ENCODE measurements at places on chromosomes 2 and 18.

GRCh38 chr2:3539836-3540235, 18.3 kb downstream of the RNASEH1 start:
- DNase-seq, result no peak

DNA sequence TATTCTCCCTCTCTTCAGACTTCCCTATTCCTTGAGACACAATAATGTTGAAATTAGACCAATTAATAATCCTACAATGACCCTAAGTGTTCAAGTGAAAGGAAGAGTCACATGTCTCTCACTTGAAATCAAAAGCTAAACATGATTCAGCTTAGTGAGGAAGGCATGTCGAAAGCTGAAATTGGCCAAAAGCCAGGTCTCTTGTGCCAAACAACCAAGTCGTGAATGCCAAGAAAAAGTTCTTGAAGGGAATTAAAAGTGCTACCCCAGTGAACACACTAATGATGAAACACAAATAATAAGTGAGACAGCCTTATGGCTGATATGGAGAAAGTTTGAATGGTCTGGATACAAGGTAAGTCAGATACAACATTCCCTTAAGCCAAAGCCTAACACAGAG, 115.4 kb downstream of the PXDN start:
- no peak for DNase-seq

DNA sequence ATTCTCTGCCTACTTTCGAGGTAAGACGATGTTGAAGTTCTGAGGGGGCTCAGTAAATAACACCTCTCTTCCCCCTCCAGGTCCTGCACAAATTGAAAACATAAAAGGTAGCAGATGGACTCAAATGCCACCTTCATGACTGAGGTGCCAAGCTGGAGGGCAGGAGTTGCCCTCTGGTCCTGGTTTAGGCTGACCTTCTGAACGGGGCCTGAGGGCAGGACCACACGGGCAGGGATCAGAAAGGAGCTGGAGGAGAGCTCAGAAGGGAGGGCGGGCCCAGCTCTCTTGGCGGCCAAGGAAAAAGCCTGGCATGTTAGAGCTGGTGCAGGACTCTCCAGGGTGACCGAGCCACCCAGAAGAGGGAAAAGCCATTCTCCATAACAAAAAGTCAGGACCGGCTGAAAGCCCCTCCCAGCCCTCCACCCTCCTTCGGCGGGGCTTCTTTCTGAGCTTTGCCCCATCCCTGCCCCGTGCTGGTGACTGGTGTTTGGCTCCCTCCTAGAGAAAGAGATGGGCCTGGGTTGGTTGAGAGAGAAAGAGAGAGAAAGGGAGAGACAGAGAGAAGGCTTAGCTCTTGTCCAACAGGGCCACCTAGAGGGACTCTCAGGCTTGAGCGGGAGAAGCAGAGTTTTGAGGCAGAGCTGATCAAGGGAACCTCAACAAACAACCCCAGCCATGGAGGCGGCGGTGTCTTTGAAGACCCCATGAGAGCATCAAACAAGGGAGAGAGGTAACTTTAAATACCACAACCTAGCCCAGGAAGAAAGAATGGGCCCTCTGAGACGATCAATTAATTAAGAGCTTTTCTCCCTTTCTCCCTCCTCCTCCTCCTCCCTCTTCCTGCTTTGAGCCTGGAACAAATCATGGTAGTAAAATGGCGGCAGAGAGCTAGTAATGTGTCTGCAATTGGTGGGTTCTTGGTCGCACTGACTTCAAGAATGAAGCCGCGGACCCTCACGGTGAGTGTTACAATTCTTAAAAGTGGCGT, 50.8 kb downstream of the WIPF1 start:
- DNase-seq, result peak; percentile 17

- DNase-seq, result no peak
These were observed 12.2 kb upstream of the IL1A start for GRCh38 chr2:112796486-112796885.

DNA sequence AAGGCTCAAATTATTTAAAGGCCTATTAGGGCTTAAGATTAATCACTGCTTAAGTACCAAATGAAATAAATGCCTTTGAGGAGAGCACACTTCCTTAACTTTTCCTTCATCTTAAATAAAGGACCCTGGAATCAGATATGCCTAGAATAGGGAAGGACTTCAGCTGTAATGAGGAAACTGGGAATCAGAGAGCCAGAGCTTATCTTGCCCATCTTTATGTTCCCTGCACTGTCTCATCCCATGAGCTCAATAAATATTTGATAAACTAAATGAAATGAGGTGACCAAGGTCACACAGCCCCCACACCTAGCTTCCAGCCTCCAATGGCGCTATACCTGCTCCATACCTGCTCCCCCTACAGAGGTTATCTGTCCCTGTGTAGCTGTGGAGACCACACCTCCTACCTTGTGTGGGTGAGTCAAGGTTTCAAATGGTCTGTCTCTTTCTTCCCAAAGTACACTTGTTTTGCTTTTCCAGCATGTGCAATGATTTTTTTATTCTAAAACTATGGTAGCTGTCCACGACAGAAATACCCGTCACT, 23.4 kb upstream of the NEDD4L start:
- no peak for DNase-seq

GRCh38 chr2:127663566-127664064, 11.7 kb downstream of the LIMS2 start:
- DNase-seq, result no peak

- DNase-seq, result no peak
These were observed 102.6 kb upstream of the SMIM21 start for GRCh38 chr18:75530118-75530517.
